ENCODE measurements at places on chromosomes 1 and 21.

DNA sequence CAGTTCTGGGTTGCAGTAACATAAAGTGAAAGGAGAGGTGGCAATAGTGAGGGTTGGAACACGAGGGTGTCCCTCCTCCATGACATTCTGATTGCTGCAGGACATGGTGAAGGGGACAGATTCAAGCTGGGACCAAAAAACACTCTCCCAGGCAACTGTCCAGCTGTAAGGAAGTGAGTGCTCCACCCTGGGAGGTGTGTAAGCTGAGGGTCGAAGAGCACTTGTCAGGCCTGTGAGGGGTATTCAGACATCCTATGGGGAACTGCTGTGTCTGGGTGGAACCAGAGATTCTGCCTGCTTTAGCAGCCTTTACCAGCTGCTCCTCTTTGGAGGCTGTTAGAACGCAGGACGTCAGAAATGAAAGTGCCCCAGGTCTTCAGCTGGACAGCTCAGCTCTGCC is 212.1 kb downstream of the TRABD2B start:
- no peak for DNase-seq

- no peak for DNase-seq
Measured at GRCh38 chr1:175062858-175063257, 4.8 kb upstream of the TNN start.

- DNase-seq: no peak
Measured at GRCh38 chr21:34113842-34114241, 40.5 kb downstream of the MRPS6 start.

- no peak for DNase-seq
Measured at GRCh38 chr1:225481738-225482137, 53.9 kb upstream of the LBR start.

DNA sequence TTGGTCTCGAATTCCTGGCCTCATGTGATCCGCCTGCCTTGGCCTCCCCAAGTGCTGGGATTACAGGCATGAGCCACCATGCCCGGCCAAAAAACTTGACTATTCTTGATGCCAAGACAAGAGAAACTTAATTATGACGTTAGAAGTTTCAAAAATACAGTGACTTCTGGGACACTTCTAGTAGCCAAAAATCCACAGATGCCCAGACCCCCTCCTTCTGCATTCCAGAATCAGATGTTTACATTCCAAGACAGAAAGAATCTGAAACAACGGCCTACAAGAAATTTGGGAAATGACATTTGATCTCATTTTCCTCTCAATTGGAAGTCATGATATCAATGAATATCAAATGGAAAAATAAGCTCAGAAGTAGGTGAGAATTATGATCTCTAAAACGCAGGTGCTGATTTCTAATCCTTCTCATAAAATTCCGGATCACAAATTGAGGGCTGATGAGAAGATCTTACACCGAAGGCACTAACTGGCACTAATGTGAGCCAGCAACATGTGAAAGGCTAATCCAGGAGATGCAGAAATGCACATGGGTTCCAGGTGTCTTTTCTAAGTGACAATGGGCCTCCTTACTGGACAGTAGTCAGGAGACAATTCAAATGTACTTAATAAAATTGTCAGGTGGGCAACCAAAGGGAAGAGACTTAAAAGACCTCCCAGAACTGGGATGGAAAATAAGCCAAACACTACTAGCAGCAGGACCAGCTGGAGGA is 5.5 kb downstream of the RAB29 start:
- DNase-seq: no peak

- peak; percentile 18 for DNase-seq
Measured at GRCh38 chr1:41623736-41624135, 139.3 kb upstream of the EDN2 start.

GRCh38 chr1:44696101-44696500 is 21.6 kb downstream of the ARMH1 start:
- DNase-seq: no peak

- no peak for DNase-seq
Measured at GRCh38 chr1:235430991-235431390, 63.8 kb downstream of the TBCE start.

GRCh38 chr1:225848030-225848955 is 33.9 kb downstream of the TMEM63A start:
- DNase-seq: peak; percentile 59

GRCh38 chr1:201262963-201263608 is 20.2 kb upstream of the PKP1 start:
- DNase-seq: no peak

GRCh38 chr1:170881268-170882265 is 53.8 kb upstream of the MROH9 start:
- DNase-seq: peak; percentile 64

- DNase-seq: no peak
Measured at GRCh38 chr1:244077473-244078220, 26.6 kb downstream of the ZBTB18 start.

- DNase-seq: no peak
Measured at GRCh38 chr1:72178266-72178665, 104.1 kb downstream of the NEGR1 start.

GRCh38 chr1:200005165-200005564 is 22.3 kb upstream of the NR5A2 start:
- no peak for DNase-seq

DNA sequence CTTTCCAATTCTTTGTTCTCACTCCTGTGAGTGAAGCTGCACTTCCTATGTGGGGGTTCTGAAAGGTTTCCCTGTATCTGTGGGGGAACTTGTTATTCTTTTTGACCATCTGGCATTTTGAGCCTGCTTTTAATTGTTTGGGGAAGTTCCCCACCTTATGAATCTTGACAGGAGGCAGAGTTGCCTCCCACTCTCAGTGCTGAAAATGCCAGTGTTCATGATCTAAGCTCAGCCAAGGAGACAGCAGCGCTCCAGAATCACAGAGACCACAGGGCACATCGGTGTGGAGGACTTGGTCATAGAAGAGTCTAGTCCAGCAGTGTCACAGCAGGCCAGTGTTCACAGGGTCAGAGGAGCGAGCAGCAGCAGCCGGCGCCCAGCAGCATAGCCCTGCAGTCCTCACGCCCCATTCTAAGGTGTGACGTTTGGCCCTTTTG is 63.8 kb upstream of the PRDX6 start:
- DNase-seq: peak; percentile 67

DNA sequence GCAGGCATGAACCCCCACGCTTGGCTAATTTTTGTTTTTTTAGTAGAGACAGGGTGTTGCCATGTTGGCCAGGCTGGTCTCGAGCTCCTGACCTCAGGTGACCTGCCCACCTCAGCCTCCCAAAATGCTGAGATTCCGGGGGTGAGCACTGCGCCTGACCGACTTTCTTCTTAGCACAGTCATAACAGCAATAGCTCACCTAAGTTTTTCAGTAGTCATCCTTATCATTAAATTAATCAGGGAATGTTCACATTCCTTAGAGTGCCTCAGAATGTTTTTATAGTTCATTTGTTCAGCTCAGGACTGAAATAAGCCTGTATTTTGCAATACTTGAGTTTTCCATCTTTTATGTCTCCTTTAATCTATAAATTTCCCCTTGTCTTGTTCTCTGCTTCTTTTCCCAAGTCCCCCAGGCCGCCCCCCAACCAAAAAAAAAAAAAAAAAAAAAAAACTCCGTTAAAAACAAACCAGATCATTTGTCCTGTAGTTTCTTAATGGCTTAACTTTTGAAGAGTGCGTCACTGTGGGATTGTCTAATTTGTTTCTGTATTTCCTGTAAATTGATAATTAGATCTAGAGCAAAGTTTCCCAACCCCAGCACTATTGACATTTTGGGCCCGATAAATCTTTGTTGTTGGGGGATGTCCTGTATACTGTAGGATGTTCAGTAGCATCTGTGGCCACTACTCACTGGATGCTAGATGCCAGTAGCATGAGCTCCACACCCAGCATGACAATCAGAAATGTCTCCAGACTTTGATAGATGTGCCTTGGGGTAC is 120.7 kb downstream of the ITSN1 start:
- no peak for DNase-seq

GRCh38 chr1:94734963-94735901 is 84.9 kb upstream of the SLC44A3 start:
- DNase-seq: no peak

DNA sequence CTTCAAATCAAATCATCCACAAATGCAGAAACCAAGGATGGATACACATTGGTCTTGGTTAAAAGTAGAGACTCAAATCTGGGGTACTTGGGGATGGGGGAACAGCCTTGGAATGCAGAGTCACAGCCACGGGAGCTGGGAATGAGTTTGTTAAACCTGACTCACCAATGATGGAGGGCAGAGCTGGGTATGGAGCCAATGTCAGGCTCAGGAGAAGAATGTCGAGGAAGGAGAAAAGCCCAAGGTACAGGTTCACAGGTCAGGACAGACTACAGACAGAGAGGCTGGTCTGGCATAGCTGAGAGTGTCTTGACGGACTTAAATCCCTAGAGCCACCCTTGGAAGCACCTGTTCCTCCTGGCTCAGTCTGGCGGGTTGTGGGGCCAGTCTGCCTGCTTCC is 237.6 kb downstream of the NTNG1 start:
- DNase-seq: no peak

GRCh38 chr1:95230256-95230655 is 3.8 kb upstream of the RWDD3 start:
- DNase-seq: no peak

GRCh38 chr1:211959221-211959620 is 76.1 kb downstream of the INTS7 start:
- DNase-seq: no peak

DNA sequence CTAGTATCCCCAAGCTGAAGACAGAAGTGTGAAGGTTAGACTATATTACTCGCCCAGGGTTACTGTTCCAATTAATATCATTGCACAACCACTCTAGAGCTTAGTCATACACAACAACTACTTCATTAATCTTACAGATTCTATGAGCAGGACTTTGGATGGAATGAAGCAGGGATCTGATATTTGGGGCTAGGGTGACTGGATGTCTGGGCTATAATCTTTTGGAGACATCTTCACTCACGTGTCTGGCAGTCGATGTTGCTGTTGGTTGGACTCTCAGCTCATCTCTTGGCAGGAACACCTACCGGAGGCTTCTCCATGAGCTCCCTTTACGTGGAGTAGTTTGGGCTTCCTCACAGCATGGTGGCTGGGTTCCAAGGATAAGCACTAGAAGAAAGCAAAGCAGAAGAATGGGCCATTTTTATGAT is 519.2 kb upstream of the B3GALT2 start:
- no peak for DNase-seq

- no peak for DNase-seq
Measured at GRCh38 chr1:228249513-228250305, 41.9 kb downstream of the OBSCN start.

- DNase-seq: no peak
Measured at GRCh38 chr1:209609791-209610630, 26.5 kb downstream of the CAMK1G start.

DNA sequence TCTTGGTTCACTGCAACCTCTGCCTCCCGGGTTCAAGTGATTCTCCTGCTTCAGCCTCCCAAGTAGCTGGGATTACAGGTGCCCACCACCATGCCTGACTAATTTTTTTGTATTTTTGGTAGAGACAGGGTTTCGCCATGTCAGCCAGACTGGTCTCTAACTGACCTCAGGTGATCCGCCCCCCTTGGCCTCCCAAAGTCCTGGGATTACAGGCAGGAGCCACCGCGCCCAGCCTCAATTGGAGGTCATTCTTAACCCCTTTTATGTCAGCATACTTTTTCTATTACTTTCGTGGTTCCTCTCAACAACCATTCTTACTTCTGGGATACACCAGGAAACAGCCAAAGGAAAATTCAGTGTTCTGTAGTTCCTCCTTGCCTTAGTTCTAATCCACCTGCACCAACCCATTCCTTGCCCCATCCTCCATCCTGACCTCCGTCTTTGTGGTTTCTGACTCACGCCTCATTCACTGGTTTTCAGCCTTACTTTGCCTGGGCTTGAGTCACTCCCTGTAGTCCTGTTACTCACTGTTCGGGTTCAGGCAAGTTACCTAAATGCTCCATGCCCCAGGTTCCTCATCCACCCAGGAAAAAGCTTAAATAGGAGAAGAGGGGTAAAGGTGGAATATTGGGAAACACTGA is 12.9 kb upstream of the BCL10 start:
- no peak for DNase-seq

- no peak for DNase-seq
Measured at GRCh38 chr1:210746024-210746731, 387.8 kb downstream of the KCNH1 start.

GRCh38 chr21:32682696-32683474 is 44.9 kb downstream of the SYNJ1 start:
- DNase-seq: no peak

DNA sequence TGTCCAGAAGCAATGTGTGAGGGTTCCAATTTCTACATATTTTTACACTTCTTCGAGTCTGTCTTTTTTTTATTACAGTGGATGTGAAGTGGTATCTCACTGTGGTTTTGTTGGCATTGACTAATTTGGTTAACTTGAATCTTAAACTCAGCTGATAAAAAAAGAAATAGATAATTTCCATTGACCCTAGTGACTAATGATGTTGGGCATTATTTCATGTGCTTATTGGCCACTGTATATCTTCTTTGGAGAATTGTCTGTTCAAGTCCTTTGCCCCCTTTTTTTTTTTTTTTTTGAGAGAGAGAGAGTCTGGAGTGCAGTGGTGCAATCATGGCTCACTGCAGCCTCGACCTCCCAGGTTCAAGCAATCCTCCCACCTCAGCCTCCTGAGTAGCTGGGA is 33.3 kb upstream of the NBPF3 start:
- DNase-seq: no peak

GRCh38 chr1:203968761-203969160 is 104.2 kb upstream of the SOX13 start:
- DNase-seq: no peak
